DMS 273 treated with DMSO at 0.1 percent for 48 hours (cell line): ENCODE measurements at places on chromosomes 6 and 20.
A peak's percentile ranks its signal among the peaks of the same experiment; 100 is the strongest.

- DNase-seq, result no peak
These were observed 535 bp upstream of the ABCF1 start for GRCh38 chr6:30570740-30571074.

DNA sequence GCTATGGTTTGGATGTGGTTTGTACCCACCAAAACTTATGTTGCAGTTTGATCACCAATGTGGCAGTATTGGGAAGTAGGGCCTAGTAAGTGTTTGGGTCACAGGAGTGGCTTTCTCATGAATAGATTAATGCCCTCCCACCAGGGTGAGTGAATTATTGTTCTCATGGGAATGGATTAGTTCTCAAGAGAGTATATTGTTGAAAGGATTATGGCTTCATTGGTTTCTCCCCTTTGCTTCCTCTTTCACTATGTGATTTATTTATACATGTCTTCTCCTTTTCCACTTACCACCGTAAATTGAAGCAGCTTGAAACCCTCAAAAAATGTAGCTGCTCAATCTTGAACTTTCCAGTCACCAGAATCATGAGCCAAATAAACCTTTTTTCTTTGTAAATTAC is 10.8 kb downstream of the UFL1 start:
- no peak for DNase-seq

- no peak for DNase-seq
These were observed 526 bp downstream of the SOD2 start for GRCh38 chr6:159692303-159693127.

GRCh38 chr6:63759605-63760105 is 124.1 kb downstream of the PHF3 start:
- DNase-seq, result no peak

DNA sequence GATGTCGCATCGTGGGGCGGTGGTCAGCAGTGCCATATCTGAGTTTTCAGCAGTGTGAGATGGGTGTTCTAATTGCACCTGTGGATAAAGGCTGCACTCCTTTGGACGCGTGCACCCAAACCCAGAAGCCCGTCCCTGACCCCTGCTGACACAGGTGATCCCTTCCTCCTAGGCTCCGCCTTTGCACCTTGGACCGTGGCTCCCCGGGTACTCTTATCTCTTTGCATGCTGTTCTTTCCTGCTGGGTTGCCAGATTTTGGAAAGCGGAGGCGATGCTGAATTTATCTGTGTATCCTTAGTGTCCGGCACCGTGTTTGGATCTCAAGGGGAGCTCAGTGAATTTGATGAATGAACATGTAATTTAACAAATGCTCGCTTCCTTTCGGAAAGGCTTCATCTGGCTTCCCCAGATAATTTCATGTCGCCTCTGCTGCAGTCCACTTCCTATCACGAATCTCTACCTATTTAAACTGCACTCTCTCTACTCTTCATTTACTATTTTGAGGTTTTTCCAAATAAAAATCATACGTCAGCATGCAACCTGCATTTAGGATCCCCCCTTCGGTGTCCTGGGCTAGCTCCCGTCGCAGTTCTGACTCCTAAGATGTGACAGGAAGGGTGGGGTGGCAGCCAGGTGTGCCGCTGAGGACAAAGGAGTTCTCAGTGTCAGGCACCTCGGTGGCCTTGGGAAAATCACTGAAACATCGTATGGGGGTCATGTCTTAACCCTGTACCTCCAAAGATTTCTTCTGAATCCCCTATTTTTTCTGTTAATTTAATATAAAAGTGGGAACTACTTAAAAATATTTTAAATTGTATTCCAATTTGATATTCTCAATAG is 753 bp upstream of the PERP start:
- no peak for DNase-seq

DNA sequence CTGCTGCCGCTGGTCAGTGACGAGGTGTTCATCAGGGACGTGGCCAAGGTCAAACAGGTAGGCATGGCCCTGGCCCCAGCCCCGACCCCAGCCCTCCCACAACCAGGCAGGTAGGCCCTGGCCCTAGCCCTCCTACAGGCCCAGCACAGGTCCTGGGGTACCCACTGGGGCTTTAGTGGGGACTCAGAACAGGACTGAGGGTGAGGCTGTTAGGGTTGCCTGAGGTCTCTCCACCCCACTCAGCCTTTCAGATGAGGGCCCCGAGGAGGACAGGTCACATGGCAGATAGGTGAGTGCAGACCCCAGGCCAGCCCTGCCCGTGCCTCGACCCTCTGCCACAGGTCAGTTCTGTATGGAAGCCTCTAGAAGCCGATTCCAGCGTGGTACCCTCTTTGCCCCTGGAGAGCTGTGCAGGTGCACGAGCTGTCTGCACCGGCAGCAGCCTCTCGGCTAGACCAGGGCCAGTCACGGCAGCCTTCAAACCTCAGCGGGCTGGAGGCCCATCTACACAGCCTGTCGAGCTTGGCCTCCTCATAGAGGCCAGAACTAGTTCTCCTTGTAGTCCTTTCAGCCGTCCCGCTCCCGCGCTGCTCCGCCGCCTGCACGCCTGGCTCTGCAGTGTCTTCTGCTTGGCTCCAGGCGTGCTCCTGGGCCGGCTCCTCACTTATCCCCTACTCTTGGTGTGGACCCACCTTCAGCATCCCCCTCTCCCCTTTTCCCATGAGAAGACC is 35.5 kb downstream of the PYGB start:
- DNase-seq, result no peak

DNA sequence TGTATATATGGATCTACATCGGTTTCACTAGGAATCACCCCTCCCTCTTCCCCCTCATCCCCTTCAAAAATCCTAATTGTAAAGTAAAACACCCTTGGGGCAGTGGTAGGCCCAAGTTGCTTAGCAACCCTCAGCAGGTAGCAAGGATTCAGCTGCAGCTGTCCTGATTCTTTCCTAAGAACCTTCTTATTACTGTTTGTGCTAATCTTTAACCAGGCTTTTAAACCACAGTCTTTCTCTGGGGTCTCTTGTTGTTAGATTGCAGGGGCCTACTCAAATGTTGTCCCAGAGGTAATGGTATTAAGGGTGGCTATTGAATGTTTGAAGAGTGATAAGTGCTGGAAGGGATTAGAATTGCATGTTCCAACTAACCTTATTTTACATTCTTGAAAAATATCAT is 46.4 kb downstream of the PRL start:
- no peak for DNase-seq

DNA sequence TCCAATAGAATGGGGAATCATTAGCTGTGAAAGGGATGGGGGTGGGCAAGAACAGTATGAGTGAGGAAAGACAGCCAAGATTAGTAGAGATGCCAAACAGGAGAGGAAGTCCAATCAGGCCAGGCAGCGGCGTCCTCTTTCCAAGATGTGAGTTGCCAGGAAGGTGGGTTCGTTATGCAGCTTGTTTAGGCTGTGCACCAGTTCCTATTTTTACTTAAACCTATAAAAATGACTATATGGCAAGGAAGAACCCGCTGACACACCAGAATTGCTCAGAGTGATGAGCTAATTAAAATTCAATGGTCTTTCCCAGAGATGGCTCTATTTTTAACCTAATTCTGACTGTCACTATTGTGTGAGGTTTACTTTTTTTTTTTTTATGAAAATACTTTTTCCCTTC is 88.2 kb downstream of the SLC22A23 start:
- DNase-seq, result no peak

DNA sequence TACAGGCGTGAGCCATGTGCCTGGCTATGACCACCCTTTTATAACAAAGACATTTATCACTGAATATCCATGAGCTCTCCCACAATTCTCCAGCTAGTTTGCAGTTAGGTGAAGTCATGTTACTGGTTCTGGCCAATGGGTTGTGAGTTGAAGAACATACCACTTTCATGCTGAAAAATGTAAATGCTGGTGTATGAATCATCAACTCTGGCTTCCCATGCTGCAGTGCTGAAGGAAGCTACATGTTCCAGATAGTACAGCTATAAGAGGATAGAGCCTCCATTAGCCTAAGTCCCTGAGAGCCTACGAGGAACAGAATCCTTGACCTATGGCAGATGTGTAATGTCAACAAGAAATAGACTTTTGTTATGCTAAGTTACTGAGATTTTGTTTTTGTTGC is 180.4 kb downstream of the BTBD9 start:
- no peak for DNase-seq

DNA sequence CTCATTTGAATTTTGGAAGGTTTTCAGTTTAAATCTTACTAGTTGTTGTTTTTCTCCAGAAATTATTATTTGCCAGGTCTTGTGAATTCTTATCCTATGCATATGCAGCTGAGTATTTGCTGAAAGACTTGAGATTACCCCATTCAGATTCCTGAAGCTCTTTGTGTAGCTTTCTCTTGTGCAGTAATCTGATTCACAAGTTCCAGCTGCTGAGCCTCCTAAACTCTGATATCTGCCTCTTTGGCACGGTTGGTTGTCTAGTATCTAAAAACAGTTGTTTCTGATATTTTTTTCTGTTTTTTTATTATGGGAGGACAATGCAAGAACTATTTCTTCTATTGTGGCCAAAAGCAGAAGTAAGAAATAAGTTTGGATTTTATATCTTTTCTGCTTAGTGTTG is 863.9 kb upstream of the MANEA start:
- no peak for DNase-seq

DNA sequence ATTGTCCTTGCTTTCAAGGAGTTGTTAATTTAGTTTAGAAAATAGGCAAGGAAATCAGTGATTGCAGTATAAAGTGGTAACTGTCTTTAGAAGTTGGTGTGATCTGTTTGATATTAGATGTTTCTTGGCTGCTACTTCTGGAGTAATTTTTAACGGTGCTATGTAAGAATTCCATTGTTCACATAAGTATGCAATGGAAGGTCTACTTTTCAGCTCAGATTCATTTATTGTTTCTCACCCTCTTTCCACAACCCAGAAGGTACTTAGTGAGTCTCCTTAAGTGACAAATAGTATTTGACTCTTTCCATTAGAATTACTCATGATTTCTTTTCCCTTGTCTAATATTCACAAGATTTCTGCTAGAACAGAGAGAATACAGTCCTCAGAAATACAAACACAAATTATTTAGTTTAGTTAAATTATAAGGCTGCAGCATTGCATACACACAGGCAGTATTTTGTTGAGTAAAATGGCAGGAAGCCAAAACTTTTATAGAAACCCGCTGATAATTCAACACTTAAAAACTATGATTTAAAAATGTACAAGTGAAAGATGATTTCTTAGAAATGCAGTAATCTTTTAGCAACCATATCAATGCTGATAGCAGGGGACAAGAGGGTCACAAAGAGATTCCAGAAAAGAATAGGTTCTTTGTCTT is 554.3 kb downstream of the CD109 start:
- no peak for DNase-seq

DNA sequence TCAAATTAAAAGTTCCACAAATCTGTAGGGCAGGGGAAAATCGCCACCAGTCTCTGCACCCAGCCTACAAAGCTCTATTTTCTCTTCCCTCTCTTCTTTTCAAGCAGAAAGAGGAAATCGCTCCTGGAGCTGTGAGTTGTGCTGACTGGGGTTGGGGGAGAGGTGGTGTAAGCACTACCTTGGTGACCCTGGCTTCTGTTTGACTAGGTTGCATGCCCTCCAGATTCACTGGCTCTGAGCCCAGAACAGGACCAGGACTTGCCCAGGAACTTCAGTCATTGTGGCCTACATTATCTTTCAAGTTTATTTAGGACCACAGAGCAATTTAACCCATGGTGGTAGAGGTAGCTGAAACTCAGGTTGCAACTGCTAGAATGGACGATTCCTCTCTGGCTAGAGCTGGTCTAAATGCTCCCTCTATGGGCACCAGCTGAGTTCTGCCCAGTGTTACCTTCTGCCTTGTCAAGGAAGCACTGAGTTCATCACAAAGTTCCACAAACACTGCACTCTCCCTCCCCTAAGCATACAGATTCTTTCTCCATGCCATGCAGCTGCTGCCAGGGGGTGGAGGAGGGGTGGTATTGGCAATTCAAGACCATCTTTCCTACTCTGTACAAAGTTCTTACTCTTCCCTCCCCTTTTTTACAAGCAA is 122.0 kb upstream of the BMP5 start:
- DNase-seq, result no peak

GRCh38 chr6:33854572-33855030 is 50.8 kb upstream of the MLN start:
- peak; percentile 55 for DNase-seq

DNA sequence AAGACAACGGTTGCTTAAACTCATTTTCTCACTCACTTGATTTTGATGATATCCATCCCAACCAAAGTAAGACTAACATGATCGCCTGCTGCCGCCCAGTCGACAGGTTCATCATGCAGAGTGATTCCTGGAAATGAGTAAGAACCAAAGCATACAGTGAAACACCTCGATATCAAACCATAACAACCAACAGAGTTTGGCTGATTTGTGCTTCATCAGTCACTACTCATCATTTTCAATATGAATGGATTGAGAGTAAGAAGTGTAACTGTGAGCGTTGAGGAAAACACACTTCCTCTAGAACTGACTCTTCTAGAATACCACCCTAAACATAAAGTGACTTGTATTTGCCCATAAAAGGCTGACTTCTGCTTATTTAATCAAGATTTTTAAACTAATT is 29.2 kb upstream of the ALDH8A1 start:
- DNase-seq, result no peak

GRCh38 chr6:147007441-147007840 is 196.8 kb upstream of the STXBP5 start:
- DNase-seq, result no peak

DNA sequence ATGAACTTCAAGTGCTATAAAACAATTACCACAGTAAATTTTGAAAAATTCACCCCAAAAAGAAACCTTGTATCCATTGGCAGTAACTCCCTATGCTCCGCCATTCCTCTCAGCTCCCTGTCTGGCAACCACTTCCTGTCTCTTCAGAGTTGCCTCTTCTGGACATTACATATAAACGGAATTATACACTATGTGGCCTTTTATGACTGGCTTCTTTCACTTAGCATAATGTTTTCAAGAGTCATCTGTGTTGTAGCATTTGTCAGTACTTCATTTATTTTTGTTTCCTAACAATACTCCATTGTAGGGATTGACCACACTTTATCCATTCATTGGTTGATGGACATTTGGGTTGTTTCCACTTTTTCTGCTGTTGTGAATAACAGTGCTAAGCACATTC is 50.1 kb downstream of the CEP43 start:
- DNase-seq, result no peak
